ENCODE measurements at places on chromosomes 2 and 18.

DNA sequence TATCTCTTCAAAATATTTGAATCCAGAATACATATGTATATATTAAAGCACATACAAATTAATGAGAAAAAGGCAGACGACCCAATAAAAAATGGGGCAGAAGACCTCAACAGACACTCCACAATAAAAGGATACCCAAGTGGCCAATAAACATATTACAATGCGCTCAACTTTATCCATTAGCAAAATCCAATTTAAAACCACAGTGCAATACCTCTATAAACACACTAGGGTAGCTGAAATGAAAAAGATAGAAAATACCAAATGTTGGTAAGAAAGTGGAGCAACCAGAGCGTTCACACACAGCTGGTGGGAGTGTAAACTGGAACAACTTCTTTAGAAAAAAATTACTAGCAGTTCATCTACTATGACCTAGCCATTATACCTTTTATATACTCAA, 75.3 kb downstream of the CCDC148 start:
- no peak for DNase-seq

DNA sequence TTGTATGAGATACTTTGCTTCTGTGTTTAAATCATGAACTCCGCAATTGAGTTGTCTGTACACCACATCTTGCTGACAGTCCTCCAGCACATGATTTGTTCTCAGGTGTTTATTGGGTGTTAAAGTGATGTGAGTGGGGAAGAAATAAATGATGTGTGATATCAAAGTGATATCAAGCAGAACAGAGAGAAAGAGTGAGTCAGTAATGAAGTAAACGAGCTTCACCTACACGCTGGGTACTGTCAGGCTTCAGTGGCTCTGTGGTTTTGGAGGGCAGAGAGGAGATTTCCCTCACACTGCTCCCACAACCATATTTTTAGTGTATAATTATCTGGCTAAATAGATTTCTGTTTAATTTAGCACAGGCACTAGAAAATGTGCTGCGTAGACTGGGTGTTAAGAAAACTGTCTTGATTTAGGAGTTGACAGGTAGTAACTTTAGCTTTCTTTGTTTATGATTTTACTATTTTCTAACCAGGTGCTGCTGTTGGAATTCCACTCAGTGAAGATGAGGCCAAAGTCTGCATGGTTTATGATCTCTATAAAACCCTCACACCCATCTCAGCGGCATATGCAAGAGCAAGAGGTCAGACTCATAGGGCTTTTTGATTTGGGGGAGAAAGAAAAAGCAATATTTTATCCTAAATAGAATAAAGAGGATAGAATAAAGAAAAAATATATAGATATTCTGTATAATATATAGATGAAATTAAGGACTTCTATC, 21.2 kb downstream of the ATIC start:
- no peak for DNase-seq

DNA sequence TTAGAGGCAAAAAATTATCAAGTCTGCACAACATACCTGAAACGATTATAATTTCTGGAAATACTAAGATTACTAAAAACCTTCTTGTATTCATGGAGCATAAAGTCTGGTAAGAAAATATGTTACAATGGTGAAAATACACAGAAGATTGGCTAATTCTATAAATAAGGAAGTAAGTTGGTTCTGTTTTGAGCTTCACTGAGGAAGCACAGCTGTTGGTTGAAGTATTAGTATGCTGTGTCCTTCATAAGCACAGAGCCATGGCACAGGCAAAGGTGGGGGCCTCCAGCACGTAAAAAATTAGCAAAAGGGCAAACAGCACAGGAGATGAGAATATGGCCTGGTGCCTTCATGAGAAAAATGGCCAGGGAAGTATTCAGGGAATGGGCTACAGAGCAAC, 40.4 kb upstream of the ANKRD62 start:
- no peak for DNase-seq

- peak; percentile 61 for DNase-seq
Observed at GRCh38 chr18:45169610-45170009, 445.7 kb upstream of the SLC14A2 start.

DNA sequence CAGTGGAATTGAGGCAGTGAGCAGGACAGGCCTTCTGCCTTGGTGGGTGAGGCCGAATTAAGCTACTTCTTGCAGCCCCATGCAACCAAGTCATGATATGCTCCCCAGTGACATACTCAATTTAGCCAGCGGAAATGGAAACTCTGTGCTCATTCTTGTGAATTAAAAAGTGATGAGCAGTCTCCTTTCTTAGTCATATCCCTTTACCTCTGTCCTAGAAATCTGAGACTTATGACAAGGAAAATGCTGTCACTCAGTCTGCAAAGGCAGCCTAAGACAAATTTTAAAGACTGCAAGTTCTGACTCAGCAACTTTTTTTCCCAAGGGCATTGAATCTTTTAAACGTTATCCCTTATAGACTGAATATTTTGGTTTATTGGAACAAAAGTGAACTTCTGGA, 218.2 kb downstream of the SH3BP4 start:
- DNase-seq = no peak

DNA sequence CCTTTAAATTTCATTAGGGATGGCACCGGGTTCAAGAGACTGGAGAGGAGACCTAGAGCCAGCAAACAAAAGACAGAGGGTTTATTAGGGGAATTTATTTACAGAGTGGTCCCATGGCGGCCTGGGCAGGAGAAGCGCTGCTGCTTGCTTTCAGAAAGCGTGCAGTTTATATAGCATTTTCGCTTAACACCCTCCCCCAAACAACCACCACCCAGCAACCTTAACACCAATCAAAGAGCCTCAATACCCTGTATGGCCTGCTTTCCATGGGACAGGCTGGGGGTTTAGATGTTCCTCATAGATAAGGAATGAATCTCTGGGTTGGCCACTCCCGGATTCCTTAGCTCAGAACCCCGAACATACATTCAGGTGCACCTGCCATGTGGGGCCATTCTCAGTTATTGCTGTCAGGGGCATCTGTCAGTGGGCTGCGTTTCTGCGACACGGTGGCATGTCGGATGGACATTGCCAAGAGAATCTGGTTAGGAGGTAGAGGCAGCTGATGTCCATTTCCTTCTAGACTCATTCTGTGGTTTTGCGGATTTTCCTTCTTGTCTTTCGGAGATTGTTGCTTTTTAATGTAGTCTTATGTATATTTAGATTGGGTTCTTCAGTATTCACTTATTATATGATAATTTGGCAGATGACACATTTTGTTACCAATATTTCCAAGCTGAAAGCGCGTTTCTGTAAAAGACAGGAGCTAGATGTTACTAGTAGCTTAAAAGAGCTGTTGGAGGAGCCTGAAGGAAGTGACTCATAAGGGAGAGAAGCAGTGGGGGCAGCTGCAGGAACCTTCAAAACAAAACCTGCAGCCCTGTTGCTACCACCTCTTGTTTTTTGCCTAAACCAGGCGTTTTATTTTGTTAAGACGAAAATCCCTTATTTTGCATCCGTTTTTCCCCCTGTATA, 7.2 kb downstream of the AGAP1 start:
- DNase-seq = peak; percentile 36

- DNase-seq = no peak
Observed at GRCh38 chr2:69022548-69022947, 9.6 kb downstream of the ANTXR1 start.

- DNase-seq = no peak
Observed at GRCh38 chr2:55026202-55026601, 24.0 kb downstream of the RTN4 start.

GRCh38 chr2:44397447-44398175, 35.9 kb downstream of the CAMKMT start:
- DNase-seq = peak; percentile 32

DNA sequence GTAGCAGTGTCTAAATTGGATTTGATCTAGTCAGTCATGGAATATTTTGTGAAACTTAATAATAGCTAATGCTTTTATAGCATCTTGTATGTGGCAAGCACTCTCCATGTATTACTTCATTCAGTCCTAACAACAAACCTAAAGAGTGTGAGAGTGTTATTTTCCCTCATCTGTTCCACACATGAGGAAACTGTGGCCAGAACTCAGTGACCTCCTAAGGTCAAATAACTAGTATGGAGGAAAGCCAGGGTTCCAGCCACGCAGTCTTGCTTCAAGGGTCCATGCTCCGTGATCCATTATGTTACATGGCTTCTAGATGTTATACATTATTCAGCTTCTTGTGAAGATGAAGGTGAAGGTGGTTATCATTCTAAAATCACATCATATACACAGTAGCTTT, 45.5 kb downstream of the TWSG1 start:
- peak; percentile 42 for DNase-seq

DNA sequence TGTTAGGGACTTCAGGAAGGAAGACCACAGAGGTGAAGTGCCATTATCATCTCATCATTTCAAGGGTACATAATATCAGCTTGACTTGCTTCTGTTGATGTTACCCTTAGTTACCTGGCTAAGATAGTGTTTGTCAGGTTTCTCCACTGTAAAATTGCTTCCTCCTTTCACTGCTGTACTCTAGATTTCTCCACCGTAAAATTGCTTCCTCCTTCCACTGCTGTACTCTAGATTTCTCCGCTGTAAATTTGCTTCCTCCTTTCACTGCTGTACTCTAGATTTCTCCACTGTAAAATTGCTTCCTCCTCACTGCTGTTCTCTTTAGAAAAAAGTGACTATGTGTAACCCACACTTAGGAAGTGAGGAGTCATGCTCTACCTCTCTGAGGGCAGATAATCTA, 1460.3 kb downstream of the SUCLG1 start:
- DNase-seq = no peak

DNA sequence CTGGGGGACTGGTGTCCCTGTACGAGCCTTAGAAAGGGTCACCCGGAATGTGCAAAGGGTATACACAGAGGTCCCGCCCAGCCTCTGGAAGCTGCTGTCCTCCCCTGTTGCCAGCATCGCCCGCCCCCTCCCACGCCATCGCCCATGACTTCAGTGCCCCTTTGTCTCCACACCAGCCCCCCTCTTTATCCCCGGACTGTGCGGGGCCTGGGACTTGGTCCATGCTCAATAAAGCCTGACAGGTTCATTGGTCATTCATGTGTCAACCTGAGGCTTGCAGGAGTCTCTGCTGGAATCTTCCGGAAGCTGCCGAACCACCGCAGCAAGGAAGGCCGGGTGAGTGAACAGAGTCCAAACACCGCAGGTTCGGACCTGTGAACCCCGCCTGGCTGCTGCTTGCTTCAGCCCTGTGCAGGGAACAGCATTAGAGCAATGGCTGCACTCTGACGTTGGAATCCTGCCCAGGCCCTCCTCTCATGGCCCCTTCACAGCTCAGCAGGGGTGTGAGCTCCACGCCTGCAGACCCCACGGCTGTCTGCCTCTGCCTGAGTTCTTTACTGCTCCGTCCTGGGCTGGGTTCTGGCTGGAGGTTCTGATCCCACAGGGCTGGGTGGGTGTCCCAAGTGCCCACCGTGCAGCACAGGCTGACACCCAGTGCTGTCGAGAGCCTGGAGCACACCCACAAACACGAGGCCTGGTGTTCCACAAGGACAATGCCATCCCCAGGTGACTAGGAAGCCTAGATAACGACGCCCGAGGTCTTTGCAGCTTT, 96.5 kb downstream of the SEPTIN10 start:
- DNase-seq = no peak

- no peak for DNase-seq
Observed at GRCh38 chr2:12867631-12868287, 151.0 kb downstream of the TRIB2 start.

DNA sequence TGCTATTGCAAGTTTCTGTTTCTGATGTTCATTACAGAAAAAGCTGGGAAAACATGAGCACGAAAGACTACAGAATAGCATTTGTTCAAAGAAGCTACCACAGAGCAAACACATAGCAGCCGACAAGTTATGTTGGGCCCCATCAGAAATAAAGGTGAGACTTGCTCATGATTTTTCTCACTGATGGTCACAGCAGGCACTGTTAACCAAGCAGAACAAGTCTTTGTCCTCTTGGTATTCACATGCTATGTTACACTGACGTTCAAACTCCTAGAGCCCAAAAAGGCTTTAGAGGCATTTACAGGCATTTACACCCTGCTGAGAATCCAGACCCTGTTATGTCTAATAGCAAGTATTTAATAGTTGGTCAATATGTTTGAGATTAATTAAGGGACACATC, 235.0 kb upstream of the HNMT start:
- no peak for DNase-seq

DNA sequence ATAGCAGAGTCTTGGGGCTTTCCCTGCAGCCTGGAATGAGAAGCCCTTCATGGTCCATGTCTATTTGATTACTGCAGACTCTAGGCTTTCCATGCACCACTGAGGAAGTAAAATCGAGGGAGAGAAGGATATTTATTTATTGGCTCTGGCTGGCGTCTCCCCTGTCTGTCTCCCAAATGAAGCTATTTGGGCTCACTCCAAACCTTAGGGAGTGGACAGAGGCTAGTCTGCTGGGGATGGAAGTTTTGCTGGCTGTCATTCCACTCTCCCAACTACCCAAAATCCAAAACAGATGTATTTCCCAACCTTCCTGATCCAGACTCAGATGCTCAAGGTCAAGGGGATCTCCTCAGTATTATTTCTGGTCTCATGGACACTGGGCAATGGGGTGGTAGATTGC, 33.7 kb downstream of the TMEM17 start:
- DNase-seq = no peak

DNA sequence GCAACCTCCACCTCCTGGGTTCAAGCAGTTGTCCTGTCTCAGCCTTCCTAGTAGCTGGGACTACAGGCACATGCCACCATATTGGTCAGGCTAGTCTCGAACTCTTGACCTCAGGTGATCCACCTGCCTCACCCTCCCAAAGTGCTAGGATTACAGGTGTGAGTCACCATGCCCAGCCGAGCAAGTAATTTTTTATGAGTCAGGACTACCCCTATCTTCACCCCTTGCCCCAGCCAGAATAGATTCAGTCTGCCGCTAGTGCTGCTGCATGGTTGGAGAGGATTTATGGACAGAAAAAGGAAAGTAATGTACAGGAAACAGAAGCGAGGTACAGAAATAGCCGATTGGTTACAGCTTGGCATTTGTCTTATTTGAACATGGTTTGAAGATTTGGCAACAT, 48.9 kb downstream of the BMPR2 start:
- no peak for DNase-seq

DNA sequence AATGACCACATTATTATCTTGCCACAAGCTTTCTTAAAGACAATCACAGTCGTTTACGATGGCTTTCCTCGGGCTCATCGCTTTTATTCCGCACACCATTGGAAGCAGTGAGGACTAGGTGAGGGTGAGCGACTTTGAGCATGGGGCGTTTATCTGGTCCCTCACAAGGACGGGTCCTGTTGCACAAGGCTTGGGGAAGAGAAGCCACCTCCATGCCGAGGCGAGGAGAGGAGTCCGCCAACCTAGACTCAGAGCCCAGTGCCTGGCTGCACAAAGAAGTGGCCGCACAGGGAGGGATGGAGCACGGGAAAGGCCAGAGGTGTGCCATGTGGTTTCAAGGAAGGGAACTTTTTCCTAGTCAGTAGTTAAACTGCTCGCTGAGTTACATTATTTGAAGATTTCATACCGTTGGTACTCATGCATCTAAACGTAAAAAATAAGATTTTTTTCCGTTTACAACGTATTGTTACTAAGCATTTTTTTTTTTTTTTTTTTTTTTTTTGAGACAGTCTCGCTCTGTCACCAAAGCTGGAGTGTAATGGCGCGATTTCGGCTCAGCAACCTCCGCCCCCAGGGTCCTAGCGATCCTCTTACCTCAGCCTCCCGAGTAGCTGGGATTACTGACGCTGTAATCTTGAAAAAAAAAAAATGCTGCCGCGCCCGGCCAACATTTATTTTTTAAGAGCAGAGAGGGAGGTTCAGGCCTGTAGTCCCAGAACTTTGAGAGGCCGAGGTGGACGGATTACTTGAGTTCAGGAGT, 849 bp upstream of the CYP27C1 start:
- DNase-seq = no peak

- no peak for DNase-seq
Observed at GRCh38 chr2:233059547-233059796, 670 bp upstream of the INPP5D start.

Data from HFF-Myc (cell line).